Fibroblast of skin of left biceps (primary cell): ENCODE measurements at places on chromosomes 6 and 20.

GRCh38 chr6:90131614-90132423, 164.8 kb downstream of the BACH2 start:
- DNase-seq: peak; percentile 67

- DNase-seq: no peak
Measured at GRCh38 chr6:71168233-71168765, 120.3 kb upstream of the OGFRL1 start.

DNA sequence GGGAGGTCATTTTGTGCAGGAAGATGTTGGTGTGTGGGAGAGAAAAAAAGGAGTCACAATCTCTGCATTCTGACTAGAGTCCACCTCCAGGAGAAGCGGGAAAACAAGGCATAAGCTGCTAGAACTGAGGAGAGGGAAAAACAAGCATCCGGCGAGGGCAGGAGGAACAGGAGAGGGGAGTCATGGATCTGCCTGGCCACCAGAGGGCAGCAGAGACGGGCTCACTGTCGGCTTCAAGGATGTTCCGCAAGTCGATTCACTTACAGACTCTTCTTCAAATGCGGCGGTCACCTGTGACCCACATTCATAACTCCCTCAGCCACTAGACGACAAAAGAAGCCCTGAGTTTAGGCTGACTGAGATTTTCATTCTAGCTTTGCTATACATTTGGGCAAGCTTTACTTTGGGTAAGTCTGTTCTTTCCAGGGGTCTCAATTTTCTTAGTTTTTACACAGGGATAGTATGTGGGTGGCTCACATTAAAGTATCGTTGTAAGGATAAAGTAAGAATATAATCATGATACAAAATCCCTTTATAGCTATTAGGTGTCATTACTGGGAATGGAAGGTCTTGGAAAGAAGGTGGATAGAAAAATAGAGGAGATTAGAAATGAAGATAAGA, 6.6 kb upstream of the BTNL2 start:
- DNase-seq: peak; percentile 26

DNA sequence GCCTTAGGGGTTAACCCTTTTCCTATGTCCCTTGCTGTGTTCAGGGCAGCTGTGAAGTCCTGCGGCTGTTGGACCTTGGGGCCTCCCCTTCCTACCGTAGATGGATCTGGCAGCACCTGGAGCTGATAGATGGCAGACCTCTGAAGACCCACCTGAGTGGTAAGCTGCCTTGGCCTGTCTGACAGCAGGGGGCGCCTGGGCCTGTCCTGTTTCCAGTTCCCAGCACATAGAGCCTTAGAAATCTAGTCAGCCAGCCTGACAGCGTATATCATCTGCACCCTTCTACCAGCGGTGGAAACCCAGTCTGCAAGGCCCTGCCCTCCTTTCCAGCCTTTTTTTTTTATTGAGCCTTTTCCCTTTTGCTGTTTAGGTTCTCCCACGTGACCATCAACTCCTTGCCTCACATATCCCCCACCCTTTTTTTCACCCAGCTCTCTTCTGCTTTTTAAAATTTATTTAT, 26.6 kb downstream of the CNBD2 start:
- DNase-seq: peak; percentile 37

DNA sequence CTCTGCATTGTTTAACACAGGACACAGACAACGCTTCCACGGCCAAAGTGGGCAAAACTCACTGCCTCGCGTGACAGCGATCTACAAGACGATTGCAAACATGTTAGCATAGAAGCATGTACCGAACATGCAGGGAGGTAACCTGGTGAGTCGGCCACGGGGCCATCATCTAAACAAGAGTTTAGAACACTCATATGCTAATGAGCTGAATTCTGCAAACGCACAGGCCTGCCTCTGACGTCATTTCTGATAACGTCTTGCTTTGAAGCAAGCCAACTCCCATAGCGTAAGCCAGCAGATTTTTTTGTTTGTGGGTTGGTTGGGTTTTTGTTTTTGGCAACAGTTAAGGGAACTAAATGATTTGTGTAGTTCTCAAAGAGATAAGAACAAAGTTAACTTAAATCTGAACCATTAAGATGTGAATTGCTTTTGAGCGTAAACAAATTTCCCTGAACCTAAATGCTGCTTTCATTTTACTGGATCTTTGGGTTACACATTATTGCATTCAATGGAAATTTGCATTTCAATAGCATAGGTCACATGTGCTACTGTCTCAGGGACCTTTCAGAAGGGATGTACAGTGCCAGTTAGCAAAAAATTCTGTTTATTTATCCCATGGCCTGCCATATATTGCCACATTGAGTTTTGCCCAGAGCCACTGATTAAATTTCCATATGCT, 184.5 kb upstream of the PDE10A start:
- no peak for DNase-seq

DNA sequence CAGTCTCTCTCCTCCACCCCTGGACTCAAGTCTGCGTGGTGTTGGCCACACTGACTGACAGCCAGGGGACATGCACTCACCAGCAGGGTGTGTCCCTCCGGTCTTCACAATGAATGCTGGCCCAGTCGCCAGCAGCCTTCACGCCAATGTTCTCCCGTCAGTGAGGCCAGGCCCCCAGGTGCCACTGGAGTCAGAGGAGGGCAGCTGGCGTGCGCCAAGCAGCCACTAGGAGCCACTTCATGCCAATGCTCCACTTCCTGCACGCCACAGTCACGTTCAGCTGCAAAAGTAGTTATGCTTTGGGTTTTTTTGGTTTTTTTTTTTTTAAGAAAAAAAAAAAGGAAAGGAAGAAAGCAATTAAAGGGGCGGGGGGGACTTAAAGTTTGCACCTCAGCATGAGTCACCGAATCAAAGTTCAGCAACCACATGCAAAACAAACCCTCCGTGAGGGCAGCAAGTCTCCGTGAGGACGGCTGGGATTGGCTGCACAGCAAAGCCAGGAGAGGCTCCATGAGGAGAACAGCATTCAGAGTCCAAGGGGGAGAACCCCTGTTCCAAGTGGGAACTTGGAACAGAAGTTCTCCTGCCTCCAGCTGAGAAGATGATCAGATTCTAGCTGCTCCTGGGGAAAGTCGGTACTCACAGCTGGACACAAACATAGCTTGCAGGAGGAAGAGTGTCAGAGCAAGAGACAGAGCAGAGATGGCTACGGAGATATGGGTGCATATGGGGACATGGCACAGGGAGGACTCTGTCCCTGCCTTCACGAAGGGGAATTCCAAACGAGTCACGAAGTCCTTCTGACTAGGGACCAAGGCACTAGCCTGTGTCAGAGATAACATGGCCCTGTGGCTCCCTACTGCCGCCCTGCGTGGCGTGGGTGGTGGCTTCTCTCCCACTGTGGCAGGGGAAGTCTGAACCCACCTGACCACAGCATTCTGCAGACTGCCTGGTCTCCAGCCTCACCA, at the start of gene ZC3H12D:
ZC3H12D (minus strand) TSS at position 282 of the 968 bp plus-strand sequence. CDS start 10,471 bp downstream, outside the sequence.
- no peak for DNase-seq

- DNase-seq: no peak
Measured at GRCh38 chr6:54856129-54856528, 9.6 kb downstream of the FAM83B start.

DNA sequence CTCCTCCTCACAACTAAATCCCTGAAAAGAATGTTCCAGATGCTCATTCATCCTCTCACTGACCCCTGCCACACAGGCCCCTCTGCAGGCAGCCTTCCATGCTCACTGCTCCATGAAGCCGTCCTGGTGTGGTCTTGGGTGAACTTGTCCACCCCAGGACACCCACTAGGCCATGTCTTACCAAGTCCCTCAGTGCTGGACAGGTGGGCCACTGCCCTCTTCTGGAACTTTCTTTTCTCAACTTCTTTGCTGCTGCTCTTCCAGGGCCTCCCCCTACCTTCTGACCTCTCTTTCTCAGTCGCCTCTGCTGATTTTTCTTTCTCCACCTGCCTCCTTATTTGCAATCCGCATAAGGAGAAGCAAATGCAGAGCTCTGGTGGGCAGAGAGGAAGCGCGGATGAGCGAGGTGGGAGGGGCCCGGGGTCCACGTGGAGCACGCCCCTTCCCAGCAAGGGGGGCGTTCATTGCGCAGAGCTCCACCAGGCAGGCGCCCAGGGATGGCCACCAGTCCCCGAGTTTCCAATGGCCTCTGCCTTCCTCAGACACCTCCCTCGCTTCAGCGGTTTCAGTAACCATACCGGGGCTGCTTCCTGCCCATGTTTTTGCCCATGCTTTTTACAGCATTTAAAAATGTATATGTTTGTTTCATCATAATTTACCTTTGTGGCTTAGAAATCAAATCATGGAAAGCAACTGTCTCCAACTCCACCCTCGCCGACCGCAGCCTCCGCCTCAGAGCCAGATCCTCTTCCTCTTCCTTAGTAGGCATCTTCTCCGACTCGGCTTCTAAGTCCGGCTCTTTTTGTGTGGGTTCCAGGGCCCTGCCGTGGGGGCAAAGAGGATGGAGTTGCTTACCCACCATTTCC, 129.6 kb downstream of the ZDHHC14 start:
- no peak for DNase-seq

GRCh38 chr6:163324688-163325389, 89.7 kb upstream of the QKI start:
- DNase-seq: no peak

GRCh38 chr6:81998432-81998831, 246.0 kb upstream of the TENT5A start:
- DNase-seq: no peak

DNA sequence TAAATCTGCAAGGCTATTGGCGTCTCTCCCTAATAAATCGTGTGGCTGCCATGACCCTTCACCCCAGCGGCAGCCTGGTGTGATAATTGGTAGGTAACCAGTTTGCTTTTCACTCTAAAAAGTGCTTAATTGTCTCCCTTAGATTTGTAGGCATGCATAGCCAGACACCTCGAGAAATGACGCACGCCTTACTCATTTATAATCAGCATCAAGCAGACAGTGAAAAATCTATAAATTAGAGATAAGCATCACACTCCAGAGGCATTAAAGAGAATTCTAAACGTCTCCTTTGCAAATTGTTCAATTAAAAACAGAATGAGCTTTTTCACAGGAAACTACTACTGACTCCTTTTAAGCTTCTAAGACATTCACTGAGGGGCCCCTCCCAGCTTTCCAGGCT, 110.2 kb upstream of the RPS6KA2 start:
- no peak for DNase-seq

GRCh38 chr6:76506808-76507207, 434.3 kb upstream of the IMPG1 start:
- DNase-seq: no peak

- DNase-seq: no peak
Measured at GRCh38 chr6:52534966-52535390, 41.9 kb downstream of the TRAM2 start.
